G401 (cell line): ENCODE measurements at places on chromosomes 11 and 22.
A peak's percentile ranks its signal among the peaks of the same experiment; 100 is the strongest.

DNA sequence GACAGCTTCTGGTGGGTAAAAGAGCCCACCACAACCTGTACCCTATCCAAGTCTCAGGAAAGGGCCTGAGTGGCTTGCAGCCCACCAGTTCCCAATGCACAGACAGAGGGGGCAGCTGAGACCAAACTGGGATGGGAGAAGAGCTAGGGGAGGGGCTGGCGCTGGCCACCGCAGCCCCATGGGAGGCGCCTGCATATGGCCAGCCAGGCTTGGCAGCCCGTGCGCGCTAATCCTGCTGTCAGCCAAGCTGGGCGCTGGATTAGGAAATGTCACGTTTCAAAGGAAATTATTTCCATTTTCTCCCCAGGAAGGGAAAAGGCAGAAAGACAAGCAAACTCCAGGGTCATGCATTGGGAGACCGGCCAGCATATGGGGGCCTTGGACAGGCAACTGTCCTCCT, 236.8 kb downstream of the BUD13 start:
- peak; percentile 20 for DNase-seq

DNA sequence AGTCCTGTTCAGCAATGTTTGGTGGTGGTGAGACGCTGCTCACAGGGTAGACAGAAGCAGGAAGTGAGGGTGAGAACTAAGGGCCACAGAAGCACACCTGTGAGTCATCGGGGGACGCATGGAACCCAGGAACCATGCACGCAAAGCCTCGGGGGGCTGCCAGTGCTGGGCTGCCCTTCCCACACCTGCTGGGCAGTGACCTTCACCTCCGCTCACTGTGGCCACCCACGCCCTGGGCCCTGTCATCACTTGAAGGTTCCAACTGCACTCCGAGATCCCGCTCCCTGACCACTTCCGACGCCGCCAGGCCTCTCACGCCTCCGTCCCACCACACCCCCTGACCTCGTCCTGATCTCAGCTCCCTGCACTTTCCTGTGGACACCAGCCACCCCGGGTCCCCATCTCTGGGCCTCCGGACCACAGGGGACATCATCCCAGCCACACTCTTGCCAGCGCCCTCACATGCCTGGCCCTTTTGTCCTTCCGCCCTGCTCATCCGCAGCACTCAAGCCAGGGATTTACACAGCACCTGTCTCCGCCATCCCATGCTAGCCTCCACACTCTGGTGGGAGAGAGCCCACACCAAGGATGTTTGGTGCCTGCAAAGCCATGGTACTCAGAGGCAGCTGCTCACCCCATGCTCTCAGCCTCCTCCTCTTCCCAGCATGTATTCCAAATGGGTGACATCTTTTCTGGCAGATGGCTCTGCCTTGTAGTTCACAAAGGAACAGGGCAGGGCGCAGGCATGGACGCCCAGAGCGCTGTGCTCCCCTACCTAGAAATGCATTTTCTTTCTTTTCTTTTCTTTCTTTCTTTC, 23.1 kb upstream of the ATXN10 start:
- no peak for DNase-seq

GRCh38 chr11:65427691-65428577, 5.3 kb downstream of the NEAT1 start:
- DNase-seq, result peak; percentile 69

DNA sequence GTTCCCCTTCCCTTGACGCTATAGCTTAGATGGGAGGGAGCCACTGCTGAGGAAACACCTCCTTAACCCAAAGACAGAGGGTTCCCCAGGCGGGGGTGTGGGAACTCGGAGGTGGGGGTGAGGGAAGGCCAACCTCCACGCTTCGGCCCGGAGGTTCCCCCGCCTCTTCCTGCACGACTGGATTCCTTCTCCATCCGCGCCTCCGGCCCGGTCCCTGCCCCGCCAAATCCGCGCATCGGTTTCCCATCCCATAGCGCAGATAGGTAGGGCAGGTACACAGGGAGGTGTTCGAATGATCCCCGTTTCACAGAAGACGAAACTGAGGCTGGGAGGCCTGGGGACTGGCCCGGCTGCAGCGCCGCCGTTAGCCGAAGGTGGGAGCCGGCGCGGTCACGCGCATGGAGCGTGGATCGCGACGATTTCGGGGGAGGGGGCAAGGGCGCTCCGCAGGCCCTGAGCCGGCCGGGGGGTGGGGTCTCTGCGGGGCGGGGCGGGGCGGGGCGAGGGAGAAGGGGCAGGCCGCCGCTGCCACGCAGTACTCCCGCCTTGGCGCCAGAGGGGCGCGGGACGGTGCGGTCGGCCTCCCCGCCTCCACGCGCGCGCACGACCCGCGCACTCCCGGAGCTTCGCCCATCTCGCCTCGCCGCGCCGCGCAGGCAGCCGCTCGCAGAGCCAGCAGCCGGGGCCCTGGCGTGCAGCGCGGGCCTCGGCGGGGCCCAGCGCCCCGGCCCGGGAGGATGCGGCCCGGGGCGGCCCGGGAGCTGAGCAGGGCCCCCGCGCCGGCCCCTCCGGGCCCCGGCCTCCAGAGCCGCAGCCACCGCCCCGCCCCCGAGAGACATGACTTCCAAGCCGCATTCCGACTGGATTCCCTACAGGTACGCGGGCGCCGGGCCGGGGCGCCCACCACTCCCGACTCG, at the start of gene TUB:
TSS of gene TUB (plus strand) at position 538 of the 917 bp plus-strand sequence. CDS start at position 838, 300 bp downstream.
- DNase-seq, result peak; percentile 48

- peak; percentile 66 for DNase-seq
Observed at GRCh38 chr11:121886996-121887395, 229.0 kb downstream of the BLID start.

GRCh38 chr22:29478326-29479276, 1.4 kb upstream of the NEFH start:
- peak; percentile 35 for DNase-seq

DNA sequence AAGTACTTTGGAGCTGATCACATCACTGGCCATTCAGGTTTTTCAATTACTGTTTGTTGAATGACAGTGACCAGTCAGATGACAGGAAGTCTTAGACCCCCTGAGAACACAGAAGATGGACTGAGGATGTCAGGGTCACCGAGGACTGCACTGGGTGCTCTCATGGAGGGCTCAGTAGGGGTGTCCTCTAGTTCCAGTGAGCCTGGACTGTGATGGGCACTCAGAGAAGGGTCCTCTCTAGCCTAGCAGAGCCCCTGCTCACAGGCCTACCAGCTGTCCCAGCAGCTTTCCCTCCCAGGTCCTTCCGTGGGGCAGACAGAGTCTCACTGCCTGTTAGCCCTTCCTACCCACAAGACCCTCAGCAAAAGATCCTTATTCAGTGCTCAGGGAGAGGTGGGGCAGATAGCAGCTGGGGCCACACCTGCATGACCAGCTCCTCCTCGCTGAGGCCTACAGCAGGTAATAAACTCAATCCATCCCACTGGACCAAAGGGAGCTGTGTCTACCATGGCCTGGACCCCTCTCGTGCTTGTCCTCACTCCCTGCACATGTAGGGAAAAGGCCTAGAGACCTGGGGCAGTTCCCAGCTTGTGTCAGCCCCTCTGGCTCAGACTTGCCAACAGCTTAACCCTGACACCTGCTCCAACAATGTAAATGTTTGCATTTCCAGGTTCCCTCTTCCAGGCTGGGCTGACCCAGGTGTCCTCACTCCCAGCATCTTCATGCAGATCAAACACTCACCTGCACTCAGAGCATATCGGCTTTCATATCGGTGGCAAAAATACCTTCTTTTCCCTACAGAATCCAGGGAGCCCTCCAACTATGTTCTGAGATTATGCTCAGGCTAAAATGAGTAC, 25.2 kb upstream of the VPREB1 start:
- no peak for DNase-seq

DNA sequence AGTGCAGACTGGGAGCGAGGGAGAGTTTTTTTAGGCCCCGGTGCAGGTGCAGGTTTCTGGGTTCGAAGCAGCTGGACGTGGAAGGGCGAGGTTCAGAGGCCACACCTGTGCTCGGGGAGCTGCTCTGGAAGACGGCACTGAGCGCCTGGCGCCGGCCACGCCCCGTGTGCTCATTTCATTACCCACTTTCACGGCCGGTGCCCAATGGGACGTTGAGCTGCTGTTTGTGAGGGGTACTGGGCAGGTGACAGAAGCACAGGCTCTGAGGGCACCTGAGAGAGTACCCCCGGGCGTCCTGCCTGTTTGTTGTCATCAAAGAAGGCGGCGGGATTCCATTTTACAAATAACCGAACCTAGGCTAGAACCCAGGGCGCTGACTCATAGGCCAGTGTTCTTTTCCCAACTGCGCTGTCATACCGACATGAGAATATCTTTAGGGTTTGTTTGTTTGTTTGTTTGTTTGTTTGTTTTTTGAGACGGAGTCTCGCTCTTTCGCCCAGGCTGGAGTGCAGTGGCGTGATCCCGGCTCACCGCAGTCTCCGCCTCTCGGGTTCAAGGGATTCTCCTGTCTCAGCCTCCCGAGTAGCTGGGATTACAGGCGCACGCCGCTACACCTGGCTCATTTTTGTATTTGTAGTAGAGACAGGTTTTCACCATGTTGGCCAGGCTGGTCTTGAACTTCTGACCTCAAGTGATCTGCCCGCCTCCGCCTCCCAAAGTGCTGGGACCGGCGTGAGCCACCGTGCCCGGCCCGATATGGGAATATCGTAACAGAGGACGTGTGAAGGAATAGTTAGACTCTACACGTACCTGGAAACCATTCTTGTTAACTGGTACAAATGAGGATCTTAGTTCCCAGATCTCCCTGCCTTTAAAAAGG, 16.6 kb upstream of the SPTBN2 start:
- DNase-seq, result peak; percentile 67

GRCh38 chr11:1917523-1918435, 1.7 kb upstream of the TNNT3 start:
- no peak for DNase-seq

DNA sequence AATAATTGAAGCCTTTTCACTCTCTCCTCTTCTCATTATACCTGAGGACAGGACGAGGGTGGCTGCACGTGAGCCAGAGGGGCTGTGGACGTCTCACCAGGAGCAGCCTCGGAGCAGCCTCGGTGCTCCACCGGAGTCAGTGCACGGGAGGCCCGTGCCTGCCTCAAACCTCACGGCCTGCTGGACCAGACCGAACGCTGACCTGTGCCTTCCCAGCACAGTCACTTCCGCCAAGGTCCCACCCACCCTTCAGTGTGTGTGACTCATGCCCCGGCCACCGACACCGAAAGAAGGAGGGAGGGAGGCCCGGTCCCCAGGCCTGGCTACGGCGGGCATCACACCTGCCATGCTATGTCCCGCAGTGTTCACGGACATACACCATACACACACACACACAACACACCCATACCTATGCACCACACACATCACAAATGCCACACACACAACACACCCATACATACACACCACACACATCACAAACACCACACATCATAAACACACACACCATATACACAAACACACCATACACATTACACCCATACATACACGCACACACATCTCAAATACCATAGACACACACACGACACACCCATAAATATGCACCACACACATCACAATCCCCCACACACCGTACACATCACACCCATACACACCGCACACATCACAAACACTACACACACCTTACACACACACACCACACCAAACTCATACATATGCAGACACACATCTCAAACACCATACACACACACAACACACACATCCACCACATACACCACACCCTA, 1506.5 kb downstream of the TBC1D22A start:
- DNase-seq, result no peak
